Effector memory CD4-positive, alpha-beta T cell (primary cell): ENCODE measurements at places on chromosomes 2 and 18.

- DNase-seq = no peak
These were observed 5.2 kb downstream of the PFN4 start for GRCh38 chr2:24117902-24118301.

DNA sequence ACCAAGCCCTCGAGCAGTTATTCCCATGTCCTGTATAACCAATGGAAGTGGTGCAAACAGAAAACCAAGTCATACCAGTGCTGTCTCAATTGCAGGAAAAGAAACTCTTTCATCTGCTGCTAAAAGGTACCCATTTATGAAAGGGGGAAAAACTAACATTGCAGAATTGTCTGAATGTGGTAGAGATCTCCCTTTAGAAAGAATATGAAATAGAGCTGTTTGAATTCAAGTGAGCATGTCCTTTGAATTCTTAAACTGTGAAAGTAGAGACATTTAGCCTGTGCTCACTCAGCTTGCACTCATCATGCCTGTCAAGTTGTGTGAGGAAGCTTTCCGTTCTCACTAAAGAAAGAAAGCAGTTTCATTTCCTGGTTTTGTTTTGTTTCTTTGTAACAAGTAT lies 87.4 kb downstream of the EML4 start:
- no peak for DNase-seq

- no peak for DNase-seq
These were observed 4.2 kb upstream of the UPP2 start for GRCh38 chr2:158097481-158097880.

DNA sequence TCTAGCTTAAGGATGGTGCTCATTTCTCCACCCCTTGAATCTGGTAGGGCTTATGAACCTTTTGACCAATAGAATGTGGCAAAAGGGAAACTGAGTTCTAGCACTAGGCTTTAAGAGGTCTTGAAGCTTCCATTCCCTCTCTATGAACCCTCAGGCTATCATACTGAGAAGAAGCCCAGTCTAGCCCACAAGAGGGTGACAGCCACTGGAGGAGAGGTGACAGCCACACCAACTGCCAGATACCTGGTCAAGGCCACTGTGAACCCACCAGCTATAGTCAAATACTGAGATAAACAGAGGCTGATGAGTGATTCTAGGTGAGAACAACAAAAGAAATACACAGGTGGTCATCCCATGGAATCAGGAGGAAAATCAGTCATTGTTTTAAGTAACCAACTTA lies 37.6 kb downstream of the NCKAP5 start:
- DNase-seq = no peak

DNA sequence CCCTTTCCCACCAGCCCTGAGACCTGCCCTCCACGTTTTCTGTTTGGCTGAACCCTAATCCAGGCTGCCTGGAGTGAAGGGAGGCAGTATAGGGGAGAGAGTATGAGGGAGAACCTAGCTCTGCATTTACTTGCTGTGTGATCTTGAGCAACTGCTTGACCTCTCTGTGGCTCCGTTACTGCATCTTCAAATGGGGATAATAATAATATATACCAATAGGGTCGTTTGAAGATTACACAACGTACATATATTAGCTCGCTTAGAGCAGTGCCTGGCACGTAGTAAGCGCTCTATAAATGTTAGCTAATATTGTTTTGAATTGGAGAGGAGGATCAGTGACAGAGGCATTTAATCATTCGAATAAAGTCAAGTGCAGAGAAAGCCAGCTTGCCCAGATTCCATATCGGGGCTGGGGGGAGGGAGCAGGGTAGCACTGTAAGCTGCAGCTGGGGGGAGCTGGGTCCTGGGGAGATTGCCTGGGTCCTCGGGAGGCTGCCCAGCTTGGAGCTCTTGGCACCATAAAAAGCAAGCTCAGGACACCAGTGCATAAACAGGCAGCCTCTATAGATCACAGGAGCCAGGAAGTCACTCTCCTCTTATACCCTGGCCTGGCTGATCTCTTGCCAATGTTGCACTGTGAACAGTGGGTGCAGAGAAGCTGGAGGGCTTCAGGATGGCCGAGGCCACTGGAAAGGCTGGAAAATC lies 19.1 kb downstream of the KCNK3 start:
- DNase-seq = no peak

DNA sequence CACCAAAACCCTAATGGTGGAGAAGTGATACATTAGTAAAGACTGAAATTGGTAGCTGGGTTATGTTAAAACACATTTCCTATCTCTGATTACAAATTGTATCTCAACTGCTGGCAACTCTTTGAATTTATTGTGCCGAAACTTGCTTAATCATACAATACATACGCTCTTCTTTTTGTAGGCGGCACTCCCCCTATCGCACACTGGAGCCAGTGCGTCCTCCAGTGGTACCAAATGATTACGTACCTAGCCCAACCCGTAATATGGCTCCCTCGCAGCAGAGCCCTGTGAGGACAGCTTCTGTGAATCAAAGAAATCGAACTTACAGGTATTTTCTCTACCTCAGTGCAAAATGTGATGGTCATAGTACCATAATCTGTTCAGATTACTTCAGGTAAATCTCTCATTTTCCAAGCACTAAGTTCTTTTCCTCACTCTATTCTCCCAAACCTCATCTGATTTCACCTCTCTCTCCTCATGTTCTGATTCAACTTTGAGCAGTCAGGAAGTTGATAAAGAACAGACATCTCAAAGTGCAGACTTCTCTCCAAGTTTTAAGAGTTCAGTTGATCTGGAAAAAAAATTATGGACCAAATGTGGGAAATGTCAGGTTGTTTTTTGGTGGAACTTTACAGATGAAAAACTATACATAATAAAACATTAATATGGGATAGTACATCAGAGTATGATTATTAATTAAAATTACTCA lies 66.5 kb downstream of the ABI2 start:
- DNase-seq = no peak

DNA sequence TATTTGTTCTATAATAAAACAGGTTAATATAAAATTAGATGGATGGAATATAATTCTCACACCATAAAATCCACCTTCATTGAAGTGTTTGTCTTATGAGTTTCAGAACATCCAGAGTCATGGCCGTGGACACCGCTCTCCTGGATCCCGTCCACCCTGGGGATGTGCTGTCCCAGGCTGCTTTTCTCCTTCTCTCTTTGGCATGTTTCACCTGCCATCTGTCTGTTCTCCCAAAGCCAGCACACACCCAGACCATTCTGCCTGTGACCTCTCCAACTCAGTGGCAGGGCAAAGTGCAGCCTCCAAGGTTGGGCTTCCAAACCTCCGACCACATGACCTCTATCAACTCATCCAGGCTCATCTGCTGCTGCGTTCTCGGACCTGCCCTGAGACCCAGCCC lies 104.7 kb downstream of the MYT1L start:
- no peak for DNase-seq

DNA sequence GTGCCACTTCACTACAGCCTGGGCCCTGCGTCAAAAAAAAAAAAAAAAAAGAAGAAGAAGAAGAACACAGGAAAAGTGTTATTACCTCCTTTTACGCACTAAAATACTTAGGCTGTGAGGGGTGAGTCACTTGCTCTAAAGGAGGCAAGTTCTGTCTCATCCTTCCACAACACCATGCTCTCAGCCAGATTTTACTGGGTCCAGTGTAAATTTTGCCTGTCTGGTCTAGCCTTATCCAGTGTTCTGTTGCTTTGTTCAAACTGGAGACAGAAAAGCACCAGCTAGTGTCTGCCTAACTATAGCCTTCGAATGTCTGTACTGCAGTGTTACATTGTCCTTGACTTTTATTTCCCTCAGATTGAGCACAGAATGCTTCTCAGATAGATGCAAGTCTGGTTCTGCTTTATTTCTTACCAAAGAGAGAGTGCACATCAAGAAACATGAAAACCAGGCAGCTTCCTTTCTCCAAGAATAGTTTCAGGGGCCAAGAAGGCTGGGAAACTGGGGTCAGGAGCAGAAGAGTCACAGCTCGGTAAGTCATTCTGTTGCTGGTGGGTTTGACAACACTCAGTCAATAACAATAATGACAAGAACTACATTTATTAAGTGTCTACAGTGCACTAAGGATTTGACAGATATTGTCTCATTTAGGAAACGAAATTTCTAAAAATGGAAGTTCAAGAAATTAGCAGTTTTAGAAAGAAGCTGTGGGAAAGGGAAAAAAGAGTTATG lies 3.1 kb upstream of the MSGN1 start:
- no peak for DNase-seq

- no peak for DNase-seq
These were observed 12.3 kb upstream of the KCNJ3 start for GRCh38 chr2:154686162-154686561.

GRCh38 chr18:46445522-46446313 lies 211.3 kb downstream of the LOXHD1 start:
- DNase-seq = no peak

- DNase-seq = no peak
These were observed 79.6 kb downstream of the TPO start for GRCh38 chr2:1492711-1493430.

DNA sequence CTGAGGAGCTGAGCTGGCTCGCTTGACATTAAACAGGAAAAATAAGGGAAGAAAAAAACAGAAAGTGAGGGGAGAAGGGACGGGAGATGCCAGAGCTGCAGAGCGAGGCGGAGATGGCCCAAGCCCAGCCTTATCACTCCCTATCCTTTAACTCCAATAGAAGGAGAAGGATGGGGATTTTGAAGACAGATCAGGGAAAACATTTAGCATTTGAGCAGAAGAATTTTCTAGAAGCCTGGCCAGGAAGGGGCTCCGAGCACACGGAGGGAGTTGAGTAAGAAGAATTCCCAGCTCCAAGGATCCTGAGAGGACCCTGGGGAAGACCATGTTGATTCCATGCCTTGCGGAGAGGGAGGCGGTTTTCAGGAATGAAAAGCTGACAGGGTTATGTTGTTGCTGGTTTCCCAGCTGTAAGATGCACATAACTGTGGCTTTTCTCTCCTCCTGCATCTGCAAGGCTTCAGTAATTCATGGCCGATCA lies 35.6 kb downstream of the TWIST2 start:
- no peak for DNase-seq

DNA sequence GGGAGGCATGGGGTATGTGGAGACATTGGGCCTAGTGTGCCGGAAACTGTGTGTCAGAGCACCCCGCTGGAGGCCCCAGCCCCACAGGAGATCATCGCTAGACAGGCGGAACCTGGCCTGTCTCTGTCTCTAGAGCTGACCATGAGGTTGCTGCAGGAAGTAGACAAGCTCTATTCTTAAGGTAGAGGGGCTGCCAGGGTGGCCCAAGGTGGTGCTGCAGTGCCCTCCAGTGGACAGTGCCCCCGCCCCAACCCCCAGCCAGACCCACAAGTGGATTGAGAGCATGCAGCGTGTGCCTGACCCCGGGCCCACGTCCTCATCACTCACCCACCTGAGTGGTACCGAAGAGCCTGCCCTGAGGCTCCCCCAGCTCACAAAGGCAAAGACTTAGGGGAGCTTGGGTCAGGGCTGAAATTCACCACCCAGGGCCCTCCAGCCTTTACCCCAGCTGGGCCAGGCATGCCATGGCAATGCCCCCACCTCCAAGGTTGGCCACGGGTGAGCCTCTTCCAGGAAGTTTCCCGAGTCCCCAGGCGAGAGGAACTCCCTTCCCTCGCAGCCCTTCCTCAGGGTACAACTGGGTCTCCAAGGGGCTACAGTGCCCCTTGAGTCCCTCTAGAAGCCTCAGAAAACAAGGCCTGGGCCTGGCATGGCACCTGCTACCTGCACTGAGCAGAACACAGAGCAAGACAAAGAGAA lies 155.0 kb downstream of the TTC32 start:
- no peak for DNase-seq

DNA sequence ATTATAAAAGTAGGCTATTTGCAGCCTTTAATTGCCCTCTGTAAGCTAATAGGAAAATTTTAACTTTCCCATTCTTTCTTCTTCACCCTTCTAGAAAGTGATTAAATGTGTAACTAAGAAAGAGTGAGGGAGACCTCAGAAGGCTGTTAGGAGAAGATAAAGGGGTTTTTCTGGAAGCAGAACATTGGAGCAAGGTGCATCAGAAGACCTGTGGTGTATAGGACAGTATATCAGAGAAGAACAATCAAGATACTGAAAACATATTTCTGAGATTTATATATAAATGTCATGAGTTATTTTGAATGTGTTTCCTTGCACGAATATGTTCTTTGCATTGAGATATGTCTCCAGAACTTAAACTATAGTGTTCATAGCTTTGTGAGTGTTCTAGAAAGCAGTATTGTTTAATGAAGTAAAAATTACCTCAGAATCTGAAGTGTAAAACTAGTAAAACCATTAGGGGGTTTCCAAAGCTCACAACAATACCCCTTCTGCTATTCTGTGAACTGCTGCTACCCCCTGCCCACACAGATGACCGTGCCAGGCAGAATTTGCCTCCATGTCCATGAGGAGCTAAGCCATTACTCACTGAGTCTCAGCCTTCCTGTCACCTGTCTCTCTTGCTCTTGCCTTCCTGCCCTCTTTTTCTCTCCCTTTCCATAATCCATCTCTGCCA lies 537.9 kb downstream of the EPHA4 start:
- no peak for DNase-seq

GRCh38 chr2:191675807-191676721 lies 1.9 kb upstream of the NABP1 start:
- peak; percentile 22 for DNase-seq

- no peak for DNase-seq
These were observed 25.4 kb upstream of the SPOPL start for GRCh38 chr2:138476186-138476585.

GRCh38 chr18:27314996-27315395 lies 129.9 kb upstream of the CHST9 start:
- DNase-seq = no peak

DNA sequence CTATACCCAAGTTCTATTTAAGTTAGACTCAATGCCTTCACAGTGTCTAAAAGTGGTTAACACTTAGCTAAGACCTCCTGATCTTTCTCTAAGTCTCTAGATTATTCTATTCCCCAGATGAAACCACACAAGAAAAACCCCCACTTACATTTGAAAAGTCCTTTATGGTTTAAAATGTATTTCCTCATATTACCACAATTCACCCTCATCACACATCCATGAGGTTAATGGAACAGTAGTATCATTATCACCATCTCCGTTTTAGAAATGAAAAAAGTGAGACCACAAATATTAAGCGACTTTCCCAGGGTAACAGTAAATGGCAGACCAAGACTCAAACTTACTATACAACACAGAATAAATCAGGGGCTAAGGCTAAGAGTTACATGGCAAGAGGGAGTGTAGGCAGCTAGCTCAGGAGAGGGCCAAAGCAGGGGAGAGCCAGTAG lies 28.6 kb downstream of the EPG5 start:
- DNase-seq = no peak

DNA sequence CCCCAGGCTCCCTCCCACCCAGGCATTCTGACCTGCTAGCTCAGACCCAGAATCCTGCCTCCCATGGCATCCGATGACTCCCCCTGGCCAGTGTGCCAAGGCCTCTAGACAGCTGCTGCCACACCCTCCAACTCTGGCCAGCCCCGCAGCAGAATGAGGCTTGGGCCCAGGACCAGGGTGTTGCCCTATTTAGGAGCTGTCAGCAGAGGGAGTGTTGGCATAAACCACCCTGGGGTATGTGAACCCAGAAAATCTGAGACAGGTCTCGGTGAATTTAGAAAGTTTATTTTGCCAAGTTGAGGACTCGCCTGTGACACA lies 134.3 kb downstream of the KLHL29 start:
- no peak for DNase-seq

GRCh38 chr18:49754866-49755265 lies 58.5 kb downstream of the ACAA2 start:
- DNase-seq = no peak
